ENCODE measurements at places on chromosomes 1 and 21.
A peak's percentile ranks its signal among the peaks of the same experiment; 100 is the strongest.

DNA sequence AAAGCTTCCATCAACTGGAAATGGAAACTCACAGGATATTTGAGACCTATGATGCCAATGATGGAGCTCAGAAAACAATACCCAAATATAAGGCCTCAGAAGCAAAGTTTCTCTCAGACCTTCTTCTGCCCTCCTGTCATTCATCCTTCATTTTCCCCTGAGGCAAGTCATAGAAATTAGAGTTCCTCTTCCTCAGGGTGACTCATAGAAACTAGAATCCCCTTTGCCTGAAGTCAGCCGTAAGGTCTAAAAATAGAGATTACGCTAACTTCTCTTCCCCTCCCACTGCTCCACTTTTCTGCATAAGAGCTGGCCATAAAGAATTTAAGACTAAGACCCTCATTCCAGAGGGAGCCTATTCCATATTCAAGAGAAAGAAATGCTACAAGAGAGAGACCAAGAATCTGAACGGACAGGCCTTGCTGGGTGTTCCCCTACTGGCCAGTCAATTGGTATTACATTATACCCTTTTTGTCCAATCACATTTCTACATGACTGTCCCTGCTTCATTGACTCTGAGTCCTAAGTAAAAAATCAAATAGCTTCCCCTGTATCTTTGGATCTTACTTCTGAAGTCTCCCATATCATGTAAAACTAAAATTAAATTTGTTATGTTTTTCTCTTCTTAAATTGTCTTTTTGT, 994.9 kb downstream of the ADGRL2 start:
- DNase-seq: no peak

- no peak for DNase-seq
Measured at GRCh38 chr1:41498804-41499203, 14.3 kb upstream of the EDN2 start.

DNA sequence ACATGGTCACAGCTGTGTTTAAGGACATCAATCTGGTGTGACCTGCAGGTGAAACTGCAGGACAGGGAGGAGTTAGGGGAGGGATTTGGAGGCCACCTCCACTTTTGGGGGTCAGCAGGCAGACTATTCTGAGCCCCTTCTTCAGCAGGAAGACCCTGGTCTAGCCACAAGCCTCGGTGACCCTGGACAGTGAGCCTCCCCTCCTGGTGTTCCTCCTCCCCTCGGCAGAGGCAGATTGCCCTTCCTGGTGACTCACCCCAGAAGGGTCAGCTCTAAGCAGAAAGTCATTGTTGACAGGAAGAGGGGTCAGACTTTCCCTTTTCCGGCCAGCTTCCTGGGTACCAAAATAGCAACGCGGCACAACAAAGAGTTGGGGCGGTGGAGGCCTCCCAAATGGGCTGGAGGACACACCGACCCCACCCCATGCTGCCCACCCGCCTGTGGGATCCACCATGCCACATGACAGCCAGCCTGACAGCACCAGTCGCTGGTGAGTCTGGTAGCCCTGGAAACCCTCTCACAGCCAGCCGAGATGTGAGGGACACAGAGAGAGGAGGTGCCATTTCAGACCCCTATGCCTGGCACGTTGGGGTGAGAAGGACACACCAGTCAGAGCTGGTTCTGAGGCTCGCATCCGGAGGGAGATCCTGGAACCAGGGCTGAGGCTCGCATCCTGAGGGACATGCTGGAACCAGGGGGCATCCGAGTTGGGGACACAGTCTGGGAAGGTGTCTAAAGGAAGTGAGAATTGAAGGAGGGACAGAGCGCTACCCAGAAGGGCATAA, 14.7 kb upstream of the CSF1 start:
- no peak for DNase-seq

DNA sequence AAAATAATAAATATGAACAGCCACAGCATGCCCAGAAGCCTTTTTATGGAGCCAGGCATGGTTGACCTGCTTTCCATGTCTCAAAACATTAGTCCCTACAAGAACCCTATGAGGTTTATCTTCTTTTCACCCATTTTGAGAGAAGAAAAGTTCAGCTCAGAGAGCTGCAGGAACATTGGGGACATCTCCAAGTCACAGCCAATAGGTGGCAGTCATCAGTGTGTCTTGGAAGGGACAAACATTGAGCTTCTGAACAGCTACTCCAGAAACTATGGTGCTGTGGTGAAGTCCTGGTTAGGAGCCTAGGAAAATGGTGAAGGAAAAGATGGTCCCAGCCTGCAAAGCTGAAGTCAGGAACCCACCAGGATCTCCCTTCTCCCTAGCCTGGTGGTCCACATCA, 73.6 kb downstream of the JMJD4 start:
- no peak for DNase-seq

- DNase-seq: no peak
Measured at GRCh38 chr1:216794586-216794985, 71.4 kb upstream of the ESRRG start.

DNA sequence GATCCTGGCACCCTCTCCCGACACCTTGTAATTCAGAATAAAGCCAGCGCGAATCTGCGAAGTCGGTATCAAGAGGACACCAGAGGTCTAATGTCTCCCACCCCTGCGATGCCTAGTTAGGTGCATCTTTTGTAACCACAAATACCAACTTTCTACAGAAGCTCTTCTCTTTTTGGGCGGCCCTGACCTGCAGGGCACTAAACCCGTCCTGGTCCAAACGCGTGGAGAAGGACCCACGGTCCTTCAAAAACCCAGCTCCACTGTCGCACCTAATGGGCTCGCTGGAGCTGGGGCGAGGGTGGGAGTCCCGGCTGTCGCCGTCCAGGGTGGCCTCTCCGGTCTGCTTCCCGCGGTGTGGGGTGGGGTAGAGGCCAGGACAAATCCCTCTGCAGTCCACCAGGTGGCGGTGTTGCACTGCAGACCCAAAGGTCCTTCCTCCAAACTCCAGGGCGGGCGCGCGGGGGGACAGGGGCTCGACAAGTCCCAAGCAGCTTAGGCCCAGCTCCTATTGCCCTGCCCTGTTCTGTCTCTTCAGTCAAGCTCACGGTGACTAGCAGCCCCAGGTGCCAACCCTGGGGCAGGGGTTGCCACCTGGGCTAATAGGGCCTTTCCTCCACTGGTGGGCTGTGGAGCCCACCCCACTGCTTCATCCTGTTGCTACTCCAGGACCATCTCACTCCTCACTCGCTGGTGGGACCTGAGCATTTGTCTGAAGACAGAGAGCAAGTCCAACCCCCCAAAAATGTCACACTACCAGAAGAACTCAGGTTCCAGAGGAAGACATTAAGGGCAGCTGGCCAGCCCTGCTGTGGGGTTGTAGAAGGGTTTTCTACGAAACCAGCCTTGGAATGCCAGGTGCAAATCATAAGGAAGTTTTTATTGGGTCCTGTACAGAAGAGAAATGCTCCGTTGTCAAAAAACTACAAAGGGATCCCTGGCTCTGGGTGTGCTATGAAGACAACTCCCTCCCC, 2.8 kb downstream of the HES3 start:
- peak; percentile 72 for DNase-seq

DNA sequence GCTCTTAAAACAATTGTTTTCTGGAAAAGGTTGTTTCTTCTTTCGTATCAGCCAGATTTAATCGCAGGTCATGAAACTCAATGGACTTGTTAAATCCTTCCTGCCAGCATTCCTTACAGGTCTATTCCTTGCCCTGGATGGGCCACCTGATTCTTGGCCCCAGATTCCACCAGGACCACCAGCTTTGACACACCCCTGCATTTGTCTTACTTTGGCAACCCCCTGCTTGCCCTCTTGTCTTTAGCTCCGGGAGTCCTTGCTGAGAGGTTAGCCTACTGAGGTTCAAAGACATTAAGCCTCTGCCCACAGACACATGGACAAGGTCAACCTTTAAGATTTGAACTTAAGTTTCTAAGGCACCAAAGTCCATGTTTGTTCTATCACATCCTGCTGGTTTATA, 27.1 kb upstream of the DAB1 start:
- DNase-seq: no peak

DNA sequence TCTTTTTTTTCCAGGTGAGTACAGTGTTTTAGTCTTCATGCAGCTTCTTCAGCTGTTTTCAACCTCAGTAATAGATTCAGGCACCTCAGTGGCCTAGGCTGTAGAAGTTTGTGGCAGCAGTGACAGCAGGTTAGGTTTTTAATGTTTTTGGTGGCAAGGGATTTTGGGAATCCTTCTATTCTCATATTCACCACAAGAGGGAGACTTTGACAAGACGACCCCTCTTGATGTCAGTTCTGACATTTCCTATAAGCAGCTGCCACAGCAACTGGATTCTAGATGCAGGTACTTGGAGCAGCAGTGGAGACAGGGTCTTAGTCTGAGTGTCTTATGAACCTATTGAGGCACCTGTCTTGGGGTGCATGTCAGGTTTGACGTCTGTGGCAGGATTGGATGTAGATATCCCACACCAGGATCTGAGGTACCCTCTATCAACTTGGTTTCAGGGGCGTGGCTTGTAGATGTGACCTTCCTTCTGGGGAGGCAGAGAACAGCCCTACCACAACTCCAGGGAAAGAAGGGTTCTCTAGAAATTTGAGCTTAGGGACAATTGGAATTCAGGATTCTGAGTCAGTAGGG, 1104.2 kb upstream of the TMPRSS15 start:
- no peak for DNase-seq

- no peak for DNase-seq
Measured at GRCh38 chr1:192579010-192579738, 3.6 kb downstream of the RGS1 start.

GRCh38 chr1:237894131-237894530, 3.4 kb upstream of the ZP4 start:
- DNase-seq: no peak

GRCh38 chr1:73998348-73998959, 199.5 kb downstream of the LRRIQ3 start:
- no peak for DNase-seq

DNA sequence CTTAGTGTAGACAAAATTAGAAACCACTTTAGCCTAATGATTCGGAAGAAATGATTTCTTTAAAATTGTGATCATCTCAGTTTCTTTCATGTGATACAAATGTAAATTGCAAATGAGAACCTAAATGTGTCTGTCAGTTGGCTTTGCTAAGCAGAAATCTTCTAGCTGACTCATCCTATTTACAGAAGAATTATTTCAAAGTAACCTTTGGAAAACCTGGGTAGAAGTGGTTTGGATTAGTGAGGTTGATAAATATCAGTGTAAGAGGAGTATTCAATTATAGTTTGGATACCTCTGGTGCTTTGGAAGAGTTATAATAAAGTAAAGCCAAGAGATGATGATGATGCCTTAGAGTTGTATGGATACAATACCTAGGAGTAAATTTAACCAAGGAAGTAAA, 37.4 kb downstream of the CC2D1B start:
- DNase-seq: no peak

DNA sequence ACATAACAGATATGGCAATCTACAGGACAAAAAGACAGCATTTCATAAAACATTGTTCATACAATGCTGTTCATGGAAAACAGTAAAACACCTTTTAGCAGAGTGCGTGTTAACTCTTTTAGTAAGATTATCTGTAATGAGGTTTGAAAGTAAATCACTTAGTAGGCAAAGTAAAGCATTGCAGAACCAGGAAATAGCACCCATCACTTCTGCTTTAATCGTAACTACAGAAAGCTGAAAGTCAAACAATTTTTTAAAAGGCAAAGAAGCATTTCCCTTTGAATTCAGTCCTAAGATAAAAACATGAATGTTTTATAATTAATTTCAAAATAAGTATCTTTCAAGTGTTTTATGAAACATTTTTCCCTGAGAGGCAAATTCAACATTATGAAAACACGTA, 63.3 kb upstream of the RNF11 start:
- no peak for DNase-seq

DNA sequence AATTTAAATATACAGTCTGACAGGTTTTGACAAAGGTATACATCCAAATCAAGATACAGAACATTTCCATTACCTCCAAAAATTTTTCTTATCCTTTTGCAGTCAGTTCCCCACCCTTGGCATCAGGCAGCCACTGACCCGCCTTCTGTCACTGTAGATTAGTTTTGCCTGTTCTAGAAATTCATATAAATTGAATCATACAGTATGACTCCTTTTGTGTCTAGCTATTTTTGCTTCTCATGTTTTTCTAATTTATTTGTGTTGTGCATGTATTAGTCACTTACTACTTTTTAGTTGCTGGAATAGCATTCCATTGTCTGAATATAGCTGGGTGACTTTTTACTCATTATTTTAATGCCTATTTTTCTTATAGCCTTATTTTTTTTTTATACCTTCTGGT, 3.8 kb downstream of the UTP25 start:
- no peak for DNase-seq

DNA sequence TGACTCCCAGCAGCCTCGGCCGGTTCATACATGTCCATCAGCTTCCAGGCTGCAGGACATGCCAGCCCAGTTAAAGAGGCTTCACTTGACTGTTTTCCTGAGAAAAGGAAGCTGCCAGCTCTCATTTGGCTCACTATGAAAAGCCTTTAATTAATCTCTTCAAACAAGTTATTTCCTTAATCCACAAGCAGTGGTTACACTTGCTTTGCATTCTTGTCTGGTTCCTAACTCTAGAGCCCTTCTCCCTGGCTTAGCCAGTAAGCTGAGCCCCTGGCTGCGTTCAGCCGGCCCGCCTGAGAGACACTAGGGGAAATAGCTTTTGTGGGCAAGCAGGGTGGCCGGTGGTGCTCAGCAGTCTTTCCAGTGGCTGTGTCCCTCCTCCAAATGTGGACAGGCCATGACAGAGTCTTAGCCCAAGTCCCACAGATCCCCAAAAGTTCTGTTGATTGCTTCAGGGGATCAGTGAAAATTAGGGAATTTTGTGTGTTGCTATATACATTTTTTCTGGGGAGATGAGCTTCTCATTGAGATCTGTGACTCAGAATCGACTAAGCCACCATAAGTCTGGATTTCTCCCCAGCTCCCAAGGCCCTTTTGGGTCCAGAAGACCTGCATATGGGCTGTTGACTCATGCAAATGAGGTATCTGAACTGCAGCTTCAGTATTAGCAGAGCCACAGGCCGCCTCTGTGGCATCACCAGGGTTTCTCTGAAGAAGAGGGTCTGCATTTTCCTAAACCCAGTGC, 10.1 kb downstream of the ATF3 start:
- DNase-seq: no peak

DNA sequence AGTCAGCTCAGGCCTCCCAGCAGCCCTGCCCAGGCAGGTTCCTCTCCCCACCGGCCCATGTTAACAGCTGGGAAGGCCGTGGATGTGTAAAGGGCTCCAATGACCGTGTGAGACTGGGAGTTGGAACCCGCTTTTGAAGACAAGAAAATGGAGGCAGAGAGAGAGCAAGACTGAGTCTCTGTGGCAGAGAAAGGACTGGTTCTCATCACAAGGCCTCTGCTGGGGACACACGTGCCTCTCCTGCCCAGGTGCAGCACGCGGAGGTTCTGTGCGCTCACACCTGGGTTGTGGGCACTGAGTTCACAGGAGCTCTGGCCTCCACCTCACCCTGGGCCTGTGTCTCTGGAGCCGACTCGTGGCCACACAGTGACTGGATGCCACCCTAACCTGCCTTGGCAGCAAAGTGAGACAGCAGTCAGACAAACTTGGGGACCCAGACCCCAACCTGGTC, 27.0 kb downstream of the RUNX3 start:
- no peak for DNase-seq

All from activated gamma-delta T cell treated with anti-CD3 and anti-CD28 coated beads, Interleukin-2, amount 50 U/mL, for 16 hours (primary cell).